CD4-positive, CD25-positive, alpha-beta regulatory T cell (primary cell): ENCODE measurements at places on chromosomes 3 and 15.

GRCh38 chr3:129238945-129239705, 10.3 kb upstream of the COPG1 start:
- H3K36me3 ChIP-seq, result no peaks in the 10 kb centered on the region
- DNase-seq, result peak; percentile 93
- no peak overlapping the region for H3K27ac ChIP-seq

- H3K4me1 ChIP-seq, result peaks cover 36% of the 10 kb centered on the region
- H3K27me3 ChIP-seq, result no peaks in the 10 kb centered on the region
- no peak overlapping the region for H3K4me3 ChIP-seq
- H3K36me3 ChIP-seq, result peaks cover 51% of the 10 kb centered on the region
- peak overlapping the region; percentile 28 for H3K27ac ChIP-seq
- no peak for DNase-seq
Observed at GRCh38 chr3:10259798-10260197, 11.5 kb downstream of the TATDN2 start.

DNA sequence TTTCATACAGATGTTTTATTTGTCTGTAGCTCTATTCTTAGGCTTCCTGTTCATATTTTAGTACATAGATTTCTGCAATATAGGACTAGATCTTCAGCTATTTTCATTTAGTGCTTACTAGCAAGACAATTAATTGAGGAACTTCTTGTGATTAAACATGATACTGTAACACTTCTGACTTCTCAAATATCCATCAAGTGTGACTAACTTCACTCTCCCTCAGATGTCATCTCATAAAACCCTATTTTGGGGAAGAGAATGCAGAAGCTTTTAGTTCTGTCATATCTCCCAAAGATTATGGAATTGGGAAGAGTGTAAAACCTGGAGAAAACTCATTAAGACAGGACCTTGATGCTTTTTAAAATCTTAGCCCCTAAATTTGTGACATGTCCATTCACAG, 28.6 kb upstream of the GOLIM4 start:
- no peaks in the 10 kb centered on the region for H3K4me1 ChIP-seq
- no peaks in the 10 kb centered on the region for H3K27me3 ChIP-seq
- H3K4me3 ChIP-seq, result no peak overlapping the region

DNA sequence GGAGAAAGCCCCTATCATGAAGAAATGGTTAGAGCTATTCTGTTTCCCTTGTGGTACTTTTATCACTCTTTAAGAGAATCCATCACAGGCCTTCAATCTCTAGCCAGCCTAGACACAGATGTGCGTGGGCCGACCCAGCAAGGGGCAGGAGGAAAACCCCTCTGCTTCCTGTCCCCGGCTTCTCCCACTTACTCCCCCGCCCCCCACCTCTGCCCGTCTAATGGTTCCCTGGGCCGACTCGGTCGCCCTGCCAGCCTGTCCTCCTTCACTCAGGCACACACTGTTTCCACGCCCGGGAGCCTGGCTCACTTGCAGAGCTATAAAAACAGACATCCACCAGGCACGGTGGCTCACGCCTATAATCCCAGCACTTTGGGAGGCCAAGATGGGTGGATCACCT, 58.3 kb upstream of the TFRC start:
- H3K4me3 ChIP-seq, result no peak overlapping the region
- no peaks in the 10 kb centered on the region for H3K27me3 ChIP-seq
- peaks cover 18% of the 10 kb centered on the region for H3K4me1 ChIP-seq
- H3K27ac ChIP-seq, result no peak overlapping the region
- DNase-seq, result no peak

DNA sequence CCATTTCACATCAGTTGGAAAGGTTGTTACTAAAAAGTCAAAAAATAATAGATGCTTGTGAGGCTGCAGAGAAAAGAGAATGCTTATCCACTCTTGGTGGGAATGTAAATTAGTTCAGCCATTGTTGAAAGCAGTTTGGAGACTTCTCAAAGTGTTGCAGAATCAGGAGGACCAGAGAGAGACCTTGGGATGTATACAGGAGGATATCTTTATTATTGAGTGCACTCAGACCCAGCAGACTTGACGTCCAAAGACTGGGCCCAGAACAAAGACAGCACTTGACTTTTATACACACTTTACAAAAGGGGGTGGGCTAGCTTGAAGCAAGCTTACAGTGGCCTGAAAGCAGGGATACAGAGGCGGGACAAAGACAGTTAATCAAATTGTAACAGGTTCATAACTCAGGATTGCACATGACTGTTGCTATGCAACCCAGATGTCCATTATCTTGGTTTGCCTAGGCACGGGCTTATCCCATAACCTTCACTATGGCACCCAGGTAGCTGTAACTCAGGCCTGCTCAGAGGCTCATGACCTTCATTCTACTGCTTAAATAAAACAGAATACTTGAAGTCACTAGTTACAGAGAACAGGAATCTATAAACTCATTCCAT, 127.7 kb downstream of the SPATA16 start:
- H3K36me3 ChIP-seq, result no peaks in the 10 kb centered on the region
- H3K4me3 ChIP-seq, result no peak overlapping the region
- no peak for DNase-seq
- H3K4me1 ChIP-seq, result no peaks in the 10 kb centered on the region

GRCh38 chr3:50347187-50347813, 1.8 kb upstream of the ZMYND10 start:
- peak overlapping the region; percentile 60 for H3K27ac ChIP-seq
- H3K4me1 ChIP-seq, result peaks cover 52% of the 10 kb centered on the region
- no peaks in the 10 kb centered on the region for H3K27me3 ChIP-seq
- DNase-seq, result peak; percentile 82
- H3K36me3 ChIP-seq, result peaks cover 13% of the 10 kb centered on the region
- no peak overlapping the region for H3K4me3 ChIP-seq

DNA sequence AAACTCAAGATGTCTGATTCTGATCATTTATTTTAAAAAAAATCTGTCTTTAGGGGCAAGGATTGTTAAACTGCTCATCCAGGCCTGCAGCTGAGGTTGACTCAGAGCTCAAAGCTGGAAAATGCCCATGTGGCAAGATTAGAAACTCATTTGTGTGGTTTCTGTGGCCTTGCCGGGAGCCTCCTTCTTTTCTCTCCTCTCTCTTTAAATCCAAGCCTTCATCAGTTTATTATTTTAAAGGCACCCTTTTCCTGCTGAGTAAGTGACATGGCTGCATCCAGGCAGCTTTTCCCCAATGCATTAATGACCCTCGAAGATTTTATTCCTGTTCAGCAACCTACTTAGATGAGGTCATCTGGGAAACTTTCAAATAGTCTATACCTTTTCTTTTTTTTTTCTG, 221.3 kb upstream of the CDIN1 start:
- no peak overlapping the region for H3K27ac ChIP-seq
- H3K27me3 ChIP-seq, result no peaks in the 10 kb centered on the region
- no peak for DNase-seq
- H3K36me3 ChIP-seq, result no peaks in the 10 kb centered on the region
- no peaks in the 10 kb centered on the region for H3K4me1 ChIP-seq
- H3K4me3 ChIP-seq, result no peak overlapping the region

DNA sequence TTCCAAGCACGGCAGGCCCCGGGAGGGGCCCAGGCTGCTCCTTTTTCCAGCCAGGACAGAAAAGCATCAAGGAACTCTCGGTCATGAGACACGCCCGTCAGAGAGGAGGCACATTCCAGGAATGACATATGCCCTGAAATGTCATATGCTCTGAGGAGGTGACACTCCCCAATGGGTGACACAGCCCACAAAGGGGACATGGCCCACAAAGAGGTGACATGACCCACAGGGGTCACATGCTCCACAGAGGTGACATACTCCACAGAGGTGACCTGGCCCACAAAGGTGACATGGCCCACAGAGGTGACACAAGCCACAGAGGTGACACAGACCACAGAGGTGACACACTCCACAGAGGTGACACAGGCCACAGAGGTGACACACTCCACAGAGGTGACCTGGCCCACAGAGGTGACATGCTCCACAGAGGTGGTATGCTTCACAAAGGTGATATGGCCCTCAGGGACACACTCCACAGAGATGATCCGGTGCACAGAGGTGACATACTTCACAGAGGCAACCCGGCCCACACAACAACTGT, 79.2 kb downstream of the ABHD5 start:
- no peak overlapping the region for H3K4me3 ChIP-seq
- DNase-seq, result no peak
- no peaks in the 10 kb centered on the region for H3K27me3 ChIP-seq
- no peak overlapping the region for H3K27ac ChIP-seq
- peaks cover 20% of the 10 kb centered on the region for H3K4me1 ChIP-seq

- DNase-seq, result no peak
- H3K27me3 ChIP-seq, result no peaks in the 10 kb centered on the region
- no peak overlapping the region for H3K27ac ChIP-seq
- H3K4me1 ChIP-seq, result no peaks in the 10 kb centered on the region
- no peaks in the 10 kb centered on the region for H3K36me3 ChIP-seq
Observed at GRCh38 chr3:11915621-11916424, 69.1 kb upstream of the TAMM41 start.

GRCh38 chr3:94967196-94967595, 904.3 kb downstream of the NSUN3 start:
- H3K27me3 ChIP-seq, result no peaks in the 10 kb centered on the region
- H3K27ac ChIP-seq, result no peak overlapping the region
- no peak for DNase-seq
- H3K4me3 ChIP-seq, result no peak overlapping the region
- H3K4me1 ChIP-seq, result no peaks in the 10 kb centered on the region
- no peaks in the 10 kb centered on the region for H3K36me3 ChIP-seq
